Large intestine (tissue), 12 donors: ENCODE measurements at places on chromosomes 5 and 9. TPM values are rescaled to one million over a fixed set of nuclear protein-coding genes. Genes with fewer than 3 reads are reported as not detected.

PCDHB5 gene
- 2.1 TPM for polyA plus RNA-seq

- DNase-seq: no peak
Measured at GRCh38 chr9:69535286-69535832, 136.8 kb downstream of the APBA1 start.

GRCh38 chr5:93821891-93822415, 80.6 kb upstream of the POU5F2 start:
- no peak for DNase-seq

PPP3R2 gene
- 0.01 TPM for polyA plus RNA-seq

- no peak for DNase-seq
Measured at GRCh38 chr5:159402311-159402710, 72.0 kb upstream of the IL12B start.
